Esophagus squamous epithelium (tissue), 5 donors: ENCODE measurements at places on chromosomes 13 and 19.
A peak's percentile ranks its signal among the peaks of the same experiment; 100 is the strongest.

DNA sequence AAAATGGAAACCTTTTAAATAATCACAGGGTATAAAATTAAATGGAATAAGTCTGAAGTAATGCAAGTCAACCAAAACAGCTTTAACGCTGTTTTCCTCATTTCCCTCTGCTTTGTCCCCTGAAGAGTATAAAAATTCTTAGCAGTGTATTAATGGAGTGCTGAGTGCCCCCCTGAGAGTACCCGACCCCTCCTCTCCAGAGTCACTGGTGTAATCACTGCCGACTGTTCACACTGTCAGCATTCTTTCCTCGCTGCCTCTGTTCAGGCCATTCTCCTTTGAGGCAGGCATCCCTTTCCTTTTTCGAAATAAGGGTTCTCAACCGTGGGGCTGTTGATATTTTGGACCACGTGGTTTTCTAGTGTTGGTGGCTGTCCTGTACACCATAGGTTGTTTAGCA lies 146.9 kb upstream of the SLC10A2 start:
- no peak for DNase-seq

- DNase-seq: no peak
These were observed 1.2 kb downstream of the ZSWIM4 start for GRCh38 chr19:13796301-13797057.

DNA sequence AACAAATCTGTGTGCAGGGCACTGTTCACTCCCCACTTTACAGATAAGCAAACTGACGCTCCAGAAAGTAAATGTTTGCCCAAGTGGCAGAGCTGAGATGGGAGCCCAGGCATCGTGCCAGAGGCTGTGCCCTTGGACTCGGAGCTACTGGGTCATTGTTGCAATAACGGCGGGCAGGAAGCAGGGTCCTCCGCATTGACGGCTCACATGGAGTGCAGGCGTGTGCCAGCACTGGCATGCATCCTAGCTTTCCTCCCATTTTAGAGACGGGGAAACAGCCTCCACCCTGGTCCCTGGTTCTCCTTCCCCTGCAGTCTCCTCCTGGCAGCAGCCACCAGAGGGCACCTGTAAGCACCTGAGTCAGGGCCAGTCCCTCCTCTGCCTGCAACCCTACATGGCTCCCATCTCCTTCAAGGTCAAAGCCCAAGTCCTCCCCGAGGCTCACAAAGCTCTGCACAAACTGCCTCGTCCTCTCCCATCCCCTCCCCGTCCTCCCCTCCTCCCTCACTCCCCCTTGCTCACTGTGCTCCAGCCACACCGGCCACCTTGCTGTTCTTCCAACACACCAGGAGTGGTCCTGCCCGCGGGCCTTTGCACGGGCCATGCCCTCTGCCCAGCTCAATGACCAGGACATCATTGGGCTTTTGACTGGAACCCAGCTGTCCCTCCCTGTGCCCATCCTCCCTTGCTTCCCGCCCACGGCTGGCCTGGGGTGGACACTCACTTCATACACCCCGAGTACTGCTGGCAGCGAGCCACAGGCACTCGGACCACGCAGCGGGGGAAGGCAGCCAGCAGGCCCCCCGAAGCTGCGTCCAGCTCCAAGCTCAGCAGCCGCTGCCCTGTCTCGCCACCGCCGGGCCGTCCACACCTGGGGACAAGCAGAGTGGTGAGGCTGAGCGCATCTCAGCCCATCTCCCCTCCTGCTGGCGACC lies 7.7 kb upstream of the LRG1 start:
- DNase-seq: no peak

DNA sequence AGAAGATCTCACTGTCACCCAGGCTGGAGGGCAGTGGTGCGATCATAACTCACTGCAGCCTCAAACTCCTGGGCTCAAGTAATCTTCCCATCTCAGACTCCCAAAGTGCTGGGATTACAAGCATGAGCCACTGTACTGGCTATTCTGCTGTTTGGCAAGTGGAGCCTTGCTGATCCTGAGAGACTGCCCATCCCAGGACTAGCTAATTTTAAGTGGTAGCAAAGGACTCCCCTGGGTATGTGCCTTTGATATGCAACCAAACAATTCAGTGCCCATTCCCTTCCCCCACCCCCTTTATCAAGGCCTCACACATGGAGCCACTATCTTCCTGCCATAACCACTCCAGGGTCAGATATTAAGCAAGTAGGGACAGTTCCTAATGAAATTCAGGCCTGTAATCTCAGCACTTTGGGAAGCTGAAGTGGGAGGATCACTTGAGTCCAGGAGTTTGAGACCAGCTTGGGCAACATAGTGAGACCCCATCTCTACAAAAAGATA lies 17.0 kb upstream of the ZNF460 start:
- no peak for DNase-seq

DNA sequence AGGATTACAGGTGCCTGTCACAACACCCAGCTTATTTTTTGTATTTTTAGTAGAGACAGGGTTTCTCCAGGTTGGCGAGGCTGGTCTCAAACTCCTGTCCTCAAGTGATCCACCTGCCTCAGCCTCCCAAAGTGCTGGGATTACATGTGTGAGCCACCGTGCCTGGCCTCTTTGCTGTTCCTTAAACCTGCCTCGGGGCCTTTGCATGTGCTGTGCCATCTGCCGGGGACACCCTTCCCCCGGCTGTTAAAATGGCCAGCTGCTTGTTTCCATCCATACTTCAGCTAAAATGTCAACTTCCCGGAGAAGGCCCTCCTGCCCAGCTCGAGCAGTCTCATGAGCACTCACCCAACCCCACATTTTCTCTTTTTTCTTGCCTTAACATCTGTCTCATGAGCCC lies 19.1 kb upstream of the PDE4C start:
- no peak for DNase-seq

GRCh38 chr13:114049026-114049425 lies 75.2 kb upstream of the C13orf46 start:
- DNase-seq: no peak

DNA sequence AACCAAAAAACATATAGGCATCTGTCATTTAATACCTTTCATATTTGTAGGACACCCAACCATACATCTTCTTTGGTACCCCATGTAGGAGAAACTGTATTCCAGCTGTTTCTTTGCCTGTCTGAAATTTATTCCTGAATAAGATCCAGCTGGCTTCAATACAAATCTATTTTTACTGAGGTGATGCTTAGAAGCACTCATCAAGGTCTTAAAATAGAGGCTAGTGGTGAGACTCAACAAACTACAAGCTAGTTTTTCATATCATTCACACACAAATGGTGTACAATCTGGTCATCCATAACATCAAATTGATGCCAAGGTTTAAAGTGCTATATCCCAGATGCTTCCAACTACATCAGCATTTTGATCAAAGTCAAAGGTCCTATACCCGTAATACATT lies 1071.3 kb upstream of the MIR17HG start:
- DNase-seq: no peak

GRCh38 chr13:78105656-78106055 lies 187.0 kb upstream of the EDNRB start:
- DNase-seq: no peak

DNA sequence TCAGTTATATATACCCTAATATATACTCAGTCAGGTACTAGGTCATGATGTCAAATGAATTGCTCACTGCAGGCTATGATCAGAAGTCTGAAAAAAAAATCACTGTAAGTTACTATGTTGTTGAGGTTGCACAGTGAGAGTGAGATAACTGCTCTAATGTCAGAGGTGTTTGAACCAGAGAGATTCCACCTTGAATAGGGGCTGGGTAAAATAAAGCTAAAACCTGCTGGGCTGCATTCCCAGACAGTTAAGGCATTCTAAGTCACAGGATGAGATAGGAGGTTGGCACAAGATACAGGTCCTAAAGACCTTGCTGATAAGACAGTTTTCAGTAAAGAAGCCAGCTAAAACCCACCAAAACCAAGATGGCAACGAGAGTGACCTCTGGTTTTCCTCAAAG lies 10.2 kb downstream of the EPSTI1 start:
- no peak for DNase-seq

GRCh38 chr19:1412995-1413800 lies 5.8 kb downstream of the DAZAP1 start:
- no peak for DNase-seq

GRCh38 chr19:18543814-18544475 lies 572 bp upstream of the FKBP8 start:
- DNase-seq: peak; percentile 22

- DNase-seq: no peak
These were observed 1152.9 kb downstream of the SLITRK1 start for GRCh38 chr13:82729401-82729800.

DNA sequence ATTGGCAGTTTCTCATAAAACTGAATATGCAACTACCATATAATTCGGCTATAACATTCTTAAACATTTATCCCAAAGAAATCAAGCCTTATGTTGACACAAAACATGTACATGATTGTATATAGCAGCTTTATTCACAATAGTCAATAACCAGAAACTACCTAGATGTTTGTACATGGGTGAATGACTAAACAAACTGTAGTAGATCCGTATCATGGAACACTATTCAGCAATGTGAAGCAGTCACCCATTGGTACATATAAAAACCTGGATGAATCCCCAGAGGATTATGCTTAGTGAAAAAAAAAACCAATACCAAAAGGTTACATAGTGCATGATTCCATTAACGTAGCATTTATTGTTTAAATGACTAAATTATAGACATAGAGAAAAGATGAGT lies 471.7 kb upstream of the KLHL1 start:
- DNase-seq: no peak

DNA sequence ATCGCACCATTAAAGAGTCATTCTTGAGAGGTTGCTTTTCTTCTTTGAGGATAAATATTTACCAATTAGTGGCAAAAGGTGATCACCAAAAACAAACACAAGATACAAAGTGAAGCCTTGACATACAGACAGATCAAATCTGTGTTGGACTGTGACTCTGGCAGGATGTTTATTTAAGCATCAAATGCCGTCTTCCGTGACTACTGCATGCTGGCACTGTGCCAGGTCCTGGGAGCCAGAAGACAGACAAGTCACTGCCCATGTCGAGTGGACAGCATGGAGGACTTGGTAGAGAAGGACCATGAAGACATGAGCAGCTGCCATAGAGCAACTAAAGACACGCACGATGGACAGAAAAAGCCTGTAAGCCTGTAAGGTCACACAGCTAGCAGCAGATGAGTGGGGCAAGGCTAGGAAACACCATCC lies 92.8 kb upstream of the FARP1 start:
- no peak for DNase-seq

GRCh38 chr13:99446242-99446641 lies 55.0 kb upstream of the TM9SF2 start:
- DNase-seq: no peak

- DNase-seq: no peak
These were observed 16.0 kb downstream of the SPATA13 start for GRCh38 chr13:24176351-24177101.

- no peak for DNase-seq
These were observed 6.7 kb downstream of the DBP start for GRCh38 chr19:48630296-48631063.

GRCh38 chr13:40517486-40518480 lies 148.7 kb downstream of the FOXO1 start:
- DNase-seq: no peak

GRCh38 chr13:100984085-100984705 lies 309.6 kb upstream of the TMTC4 start:
- no peak for DNase-seq

GRCh38 chr13:97325738-97326137 lies 103.6 kb downstream of the MBNL2 start:
- DNase-seq: no peak

GRCh38 chr13:67235265-67235664 lies 5.1 kb upstream of the PCDH9 start:
- no peak for DNase-seq

DNA sequence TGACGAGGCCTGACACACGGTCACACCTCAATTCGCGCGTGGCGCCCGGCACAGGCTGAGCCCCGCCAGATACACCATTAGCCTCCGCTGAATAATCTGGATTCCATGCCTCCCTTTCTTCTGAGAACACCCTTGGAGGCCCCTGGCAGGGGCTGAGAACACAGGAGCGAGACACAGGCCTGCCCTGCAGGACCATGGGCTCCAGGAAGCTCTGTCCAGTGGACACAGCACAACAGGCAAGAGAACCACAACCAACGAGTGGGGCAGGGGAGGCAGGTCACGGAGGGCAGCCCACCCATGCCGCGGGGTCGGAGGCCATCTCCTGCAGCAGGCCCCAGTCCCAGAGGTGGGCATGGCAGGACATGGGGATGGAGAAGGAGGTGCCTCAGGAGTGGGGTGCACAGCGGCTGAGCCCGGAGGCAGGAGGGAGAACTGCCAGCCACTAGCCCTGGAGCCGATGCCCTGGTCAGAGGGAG lies 75.8 kb upstream of the C13orf46 start:
- no peak for DNase-seq

DNA sequence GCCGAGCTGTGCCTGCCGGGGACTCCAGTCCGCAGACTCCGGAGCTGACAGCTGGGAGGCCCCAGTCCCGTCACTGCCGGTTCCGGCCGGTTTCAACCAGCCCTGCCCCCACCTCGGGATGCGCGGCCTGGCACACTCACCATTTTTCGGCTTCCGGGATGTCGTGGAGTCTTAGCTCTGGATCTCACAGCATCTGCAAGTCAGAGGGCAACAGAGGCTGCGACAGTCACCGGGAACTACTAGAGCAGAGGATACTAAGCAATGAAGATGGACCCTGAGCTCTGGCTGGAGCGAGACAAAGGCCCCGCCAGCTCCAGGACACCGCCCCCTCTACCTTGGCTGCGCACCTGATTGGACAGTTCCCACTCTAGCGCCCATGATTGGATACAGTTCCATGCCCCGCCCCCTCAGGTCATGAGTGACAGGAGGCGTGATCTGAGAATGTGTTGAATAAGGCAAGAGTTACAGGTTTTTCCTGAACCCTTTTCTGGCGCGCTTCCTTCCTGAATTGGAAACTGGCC lies at the start of gene ZNF682:
ZNF682 (minus strand) TSS at position 303 of the 521 bp plus-strand sequence; CDS start at position 143, 160 bp downstream.
- DNase-seq: peak; percentile 78

- DNase-seq: no peak
These were observed at the start of gene GZMM for GRCh38 chr19:543910-544608. Gene GZMM, plus strand, starts transcription at chr19:544053. Its CDS starts 19 bp downstream, at chr19:544072.

DNA sequence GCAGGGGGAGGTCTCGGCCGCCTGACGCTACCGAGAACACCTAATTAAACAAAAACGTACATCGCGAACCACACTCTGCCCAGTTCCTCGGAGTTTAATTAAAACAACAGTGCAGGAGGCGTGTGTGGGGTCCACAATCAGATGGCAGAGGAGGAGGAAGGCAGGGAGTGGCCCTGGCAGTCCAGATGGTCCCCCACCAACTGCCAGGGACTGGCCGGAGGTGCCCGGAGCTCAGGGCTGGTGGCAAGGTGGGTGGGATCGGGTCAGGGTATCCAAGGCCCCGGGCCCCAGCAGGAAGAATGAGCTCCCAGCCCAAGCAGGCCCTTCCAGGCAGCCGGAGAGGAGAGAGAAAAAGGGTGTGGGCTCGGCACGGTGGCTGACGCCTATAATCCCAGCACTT lies 71.3 kb downstream of the PTPRS start:
- DNase-seq: no peak
